ENCODE measurements at places on chromosomes 2 and 18. TPM values are rescaled to one million over a fixed set of nuclear protein-coding genes. Genes with fewer than 3 reads are reported as not detected.

GRCh38 chr2:219551441-219552381 is 7.9 kb downstream of the TMEM198 start:
- peak; percentile 38 for DNase-seq

DNA sequence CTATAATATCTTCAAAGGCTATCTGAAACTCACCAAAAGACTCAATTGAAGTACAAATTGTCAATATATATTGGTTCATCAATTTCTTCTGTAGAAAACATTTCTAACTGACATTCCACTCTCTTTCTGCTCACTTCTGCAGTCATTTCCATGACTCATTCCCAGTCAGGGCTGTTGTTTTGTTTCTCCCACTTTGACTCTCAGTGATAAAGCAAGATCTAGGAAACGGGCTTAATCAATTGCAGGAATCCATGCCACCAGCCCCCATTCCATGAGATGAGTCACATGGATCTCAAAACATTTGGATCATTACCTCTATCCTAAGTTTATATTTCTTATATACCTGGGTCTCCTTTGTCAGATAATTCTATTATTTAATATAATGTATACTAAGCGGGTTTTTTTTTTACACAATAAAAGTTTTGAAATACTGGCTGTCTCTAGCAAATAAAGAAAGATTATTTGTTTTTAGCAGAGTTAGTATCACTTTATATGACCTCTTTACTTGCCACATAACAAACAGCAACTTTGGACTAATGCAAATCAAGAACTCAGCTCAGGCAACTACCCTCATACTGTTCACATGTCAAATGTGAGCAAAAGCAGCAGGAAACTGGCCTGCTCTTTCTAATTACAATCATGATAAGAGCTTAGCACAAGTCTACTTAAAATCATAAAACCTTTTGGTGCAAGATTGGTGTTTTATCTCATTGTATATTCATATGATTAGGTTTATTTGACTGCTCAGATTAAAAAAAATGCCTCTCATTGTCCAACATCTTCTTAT is 251.1 kb upstream of the PIK3C3 start:
- DNase-seq: no peak

DNA sequence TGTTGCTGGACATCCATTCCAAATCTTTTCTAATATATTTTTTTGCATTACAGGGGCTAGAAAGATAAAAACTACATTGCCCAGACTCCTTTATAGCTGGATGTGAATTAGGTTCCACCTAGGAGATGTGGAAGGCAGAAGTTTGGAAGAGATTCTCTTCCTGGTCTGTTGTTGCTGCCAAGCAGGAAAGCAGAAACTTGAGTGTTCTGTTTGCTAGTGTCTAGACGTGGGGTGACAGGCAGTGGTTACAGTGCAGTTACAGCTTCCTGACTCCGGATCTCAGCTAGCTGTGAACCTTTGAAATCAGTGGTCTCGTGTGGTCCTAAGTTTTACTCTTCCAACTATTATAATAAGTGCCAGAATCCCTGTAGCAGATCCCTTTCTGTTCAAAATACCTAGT is 46.2 kb downstream of the COL4A4 start:
- no peak for DNase-seq

- peak; percentile 49 for DNase-seq
Measured at GRCh38 chr2:54457323-54458023, 1.3 kb downstream of the SPTBN1 start.

- no peak for DNase-seq
Measured at GRCh38 chr18:37266290-37266689, 299.3 kb downstream of the CELF4 start.

DNA sequence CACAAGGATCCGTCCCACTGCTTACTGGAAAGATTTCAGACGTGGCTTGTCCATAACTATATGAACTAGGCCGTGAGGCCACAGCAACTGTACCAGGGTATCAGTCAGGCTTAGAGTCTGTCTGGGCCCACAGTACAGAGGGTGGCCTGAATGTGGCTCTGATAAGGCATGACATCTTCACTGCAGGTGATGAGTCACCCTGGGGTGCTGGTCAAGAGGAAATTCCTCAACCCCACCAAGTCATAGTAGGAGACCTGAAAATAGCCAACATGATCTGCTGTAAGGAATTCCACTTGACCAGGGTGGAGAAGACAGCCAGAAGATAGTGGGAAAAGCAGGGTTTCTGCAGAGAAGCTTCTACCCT is 107.7 kb downstream of the INHBB start:
- DNase-seq: no peak

DNA sequence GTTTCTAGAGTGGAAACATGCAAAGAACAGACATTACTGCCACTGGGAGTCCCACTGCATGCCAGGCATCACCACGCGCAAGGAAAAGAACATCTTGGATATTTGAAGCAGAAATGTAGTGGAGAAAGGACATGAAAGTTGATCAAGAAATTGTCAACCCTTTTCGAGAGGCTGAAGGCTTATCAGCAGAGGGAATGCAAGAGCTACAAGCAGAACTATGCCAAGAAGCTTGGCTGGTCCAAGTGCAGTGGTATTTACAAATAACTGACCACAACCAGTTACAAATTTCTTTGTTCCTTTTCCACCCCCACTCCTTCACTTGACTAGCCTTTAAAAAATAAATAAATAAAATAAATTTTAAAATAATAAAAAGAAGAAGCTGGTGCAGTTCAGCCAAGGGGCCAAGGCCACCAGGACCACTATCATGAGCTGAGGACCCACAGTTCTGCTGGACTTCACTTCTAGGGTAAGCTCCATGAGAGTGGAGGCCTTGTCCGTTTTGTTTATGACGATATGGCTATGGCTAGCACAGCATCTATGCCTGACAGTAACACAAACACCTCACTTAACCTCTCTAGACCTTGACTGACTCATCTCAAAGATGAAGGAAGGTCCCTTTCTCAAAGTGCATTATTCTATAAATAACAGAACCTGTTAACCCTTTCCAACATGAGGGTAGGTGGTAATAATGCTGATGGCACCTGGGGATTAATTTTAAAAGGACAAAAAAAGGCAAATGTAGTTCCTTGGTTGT is 20.9 kb downstream of the MARCHF4 start:
- no peak for DNase-seq

DNA sequence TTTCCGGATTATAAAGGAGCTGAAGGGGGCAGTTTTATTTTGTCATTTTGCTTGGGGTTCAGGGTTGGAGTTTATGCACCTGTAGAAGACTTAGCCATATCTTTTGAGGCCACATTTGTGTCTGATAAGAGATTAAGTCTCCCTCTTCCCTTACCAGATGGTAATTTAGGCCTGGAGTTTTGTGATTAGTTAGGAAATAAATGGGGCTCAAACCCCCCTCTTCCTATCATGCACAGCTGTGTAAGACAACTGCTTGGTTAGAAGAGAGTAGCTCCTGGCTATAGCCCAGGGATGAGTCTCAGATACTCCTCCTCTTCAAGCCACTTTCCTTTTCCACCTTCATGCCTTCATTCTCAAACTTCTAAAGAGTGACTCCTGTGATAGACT is 802 bp upstream of the SAP130 start:
- DNase-seq: no peak

DNA sequence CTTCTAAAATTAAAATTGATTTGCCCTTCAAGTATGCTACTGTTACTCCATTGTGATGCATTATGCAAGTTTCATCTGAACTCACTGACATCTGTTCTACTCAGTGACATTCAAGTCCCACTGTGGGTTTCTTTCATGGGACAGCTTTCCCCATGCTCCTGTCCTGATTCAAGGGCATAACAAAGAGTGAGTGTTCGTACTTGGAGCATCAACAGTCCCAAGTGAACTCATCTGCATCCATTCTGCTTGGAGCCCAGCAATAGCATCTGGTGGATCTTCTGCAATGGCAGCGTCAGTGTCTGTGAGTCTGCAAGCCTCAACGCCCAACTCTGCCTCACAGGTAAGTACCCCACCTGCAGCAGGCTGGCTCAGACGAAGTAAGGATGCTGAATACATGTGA is 27.5 kb downstream of the BUB1 start:
- DNase-seq: no peak

GRCh38 chr2:58645017-58645416 is 403.9 kb upstream of the FANCL start:
- DNase-seq: no peak

GRCh38 chr18:45939236-45939635 is 27.9 kb downstream of the EPG5 start:
- DNase-seq: no peak

DNA sequence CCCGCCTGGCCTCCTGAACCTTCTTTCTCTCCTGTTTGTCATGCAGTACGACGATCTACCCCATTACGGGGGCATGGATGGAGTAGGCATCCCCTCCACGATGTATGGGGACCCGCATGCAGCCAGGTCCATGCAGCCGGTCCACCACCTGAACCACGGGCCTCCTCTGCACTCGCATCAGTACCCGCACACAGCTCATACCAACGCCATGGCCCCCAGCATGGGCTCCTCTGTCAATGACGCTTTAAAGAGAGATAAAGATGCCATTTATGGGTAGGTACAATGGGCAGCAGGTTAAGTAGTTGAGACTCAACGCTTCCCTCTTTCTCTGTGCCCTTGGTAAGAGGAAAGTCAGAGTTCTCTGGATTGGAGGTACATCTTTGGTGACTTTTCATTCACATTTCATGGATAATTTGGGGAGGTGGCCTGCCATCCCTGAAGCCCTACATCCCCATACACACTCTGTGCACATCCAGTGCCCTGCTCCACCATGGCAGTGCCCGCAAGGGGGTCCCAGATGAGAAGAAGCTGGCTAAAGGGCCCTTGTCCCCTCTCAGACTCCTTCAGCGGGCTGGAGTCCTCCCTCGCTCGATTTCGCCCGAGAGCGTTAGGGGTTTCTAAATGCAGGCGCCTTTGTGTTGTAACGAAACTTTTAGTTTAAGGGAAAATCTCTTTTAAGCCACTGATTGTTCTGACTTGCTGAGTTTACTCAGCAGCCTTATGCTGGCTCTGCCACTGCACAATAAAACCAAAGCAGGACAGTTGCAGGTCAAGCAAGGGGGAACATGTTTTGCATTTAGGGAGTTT is 3.0 kb downstream of the MEIS1 start:
- no peak for DNase-seq

DNA sequence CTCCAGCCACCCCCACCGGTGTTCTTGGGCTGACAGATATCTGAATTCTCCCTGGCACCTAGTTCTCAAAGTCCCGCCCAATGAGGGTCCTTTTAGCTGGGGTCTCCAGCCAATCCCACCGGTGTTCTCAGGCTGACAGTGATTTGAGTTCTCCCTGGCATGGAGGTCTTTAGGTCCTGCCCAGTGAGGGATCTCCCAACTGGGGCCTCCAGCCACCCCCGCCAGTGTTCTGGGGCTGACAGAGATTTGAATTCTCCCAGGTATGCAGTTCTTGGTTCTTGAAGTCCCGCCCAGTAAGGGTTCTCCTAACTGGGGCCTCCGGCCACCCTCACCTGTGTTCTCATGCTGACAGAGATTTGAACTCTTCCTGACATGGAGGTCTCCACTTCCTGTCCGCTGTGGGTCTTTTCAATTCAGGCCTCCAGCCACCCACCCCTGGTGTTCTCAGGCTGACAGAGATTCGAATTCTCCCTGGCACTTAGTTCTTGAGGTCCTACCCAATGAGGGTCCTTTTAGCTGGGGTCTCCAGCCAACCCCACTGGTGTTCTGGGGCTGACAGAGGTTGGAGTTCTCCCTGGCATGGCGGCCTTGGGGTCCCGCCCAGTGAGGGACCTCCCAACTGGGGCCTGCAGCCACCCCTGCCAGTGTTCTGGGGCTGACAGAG is 154.6 kb downstream of the ANKRD36 start:
- DNase-seq: peak; percentile 46

GRCh38 chr18:41043876-41044275 is 911.2 kb upstream of the PIK3C3 start:
- DNase-seq: no peak

DNA sequence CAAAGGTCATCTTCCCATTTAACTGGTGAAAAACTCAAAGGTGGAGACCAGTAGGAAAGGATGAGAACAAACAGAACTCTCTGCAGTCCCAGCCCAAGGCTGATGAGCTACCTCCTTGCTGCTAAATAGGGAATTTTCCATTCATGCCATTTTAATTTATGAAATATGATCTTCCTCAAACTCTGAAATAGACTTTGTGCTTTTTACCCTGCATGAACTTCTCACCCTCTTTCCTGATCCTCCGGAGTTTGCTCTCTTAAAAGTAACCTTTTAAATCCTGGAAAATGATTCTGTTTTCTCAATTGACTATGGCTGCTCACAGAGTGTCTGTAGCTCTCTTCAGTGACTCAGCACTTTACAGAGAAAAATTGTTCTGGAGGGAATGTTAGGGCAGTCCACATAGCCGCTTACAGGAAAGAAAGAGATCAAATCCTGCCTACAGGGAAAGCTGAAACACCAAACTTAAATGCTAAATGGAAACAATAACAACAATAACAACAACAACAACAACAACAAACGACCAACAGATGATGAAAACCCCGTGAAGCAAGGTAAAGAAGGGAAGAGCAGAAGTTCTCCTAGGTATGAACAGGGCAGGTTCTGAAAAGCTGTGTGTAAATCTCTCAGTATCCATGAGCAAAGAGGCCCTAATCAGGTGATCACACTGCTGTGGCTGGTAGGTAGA is 79.8 kb upstream of the SESTD1 start:
- no peak for DNase-seq

- DNase-seq: no peak
Measured at GRCh38 chr2:7621018-7621814, 704.0 kb downstream of the RNF144A start.

DNA sequence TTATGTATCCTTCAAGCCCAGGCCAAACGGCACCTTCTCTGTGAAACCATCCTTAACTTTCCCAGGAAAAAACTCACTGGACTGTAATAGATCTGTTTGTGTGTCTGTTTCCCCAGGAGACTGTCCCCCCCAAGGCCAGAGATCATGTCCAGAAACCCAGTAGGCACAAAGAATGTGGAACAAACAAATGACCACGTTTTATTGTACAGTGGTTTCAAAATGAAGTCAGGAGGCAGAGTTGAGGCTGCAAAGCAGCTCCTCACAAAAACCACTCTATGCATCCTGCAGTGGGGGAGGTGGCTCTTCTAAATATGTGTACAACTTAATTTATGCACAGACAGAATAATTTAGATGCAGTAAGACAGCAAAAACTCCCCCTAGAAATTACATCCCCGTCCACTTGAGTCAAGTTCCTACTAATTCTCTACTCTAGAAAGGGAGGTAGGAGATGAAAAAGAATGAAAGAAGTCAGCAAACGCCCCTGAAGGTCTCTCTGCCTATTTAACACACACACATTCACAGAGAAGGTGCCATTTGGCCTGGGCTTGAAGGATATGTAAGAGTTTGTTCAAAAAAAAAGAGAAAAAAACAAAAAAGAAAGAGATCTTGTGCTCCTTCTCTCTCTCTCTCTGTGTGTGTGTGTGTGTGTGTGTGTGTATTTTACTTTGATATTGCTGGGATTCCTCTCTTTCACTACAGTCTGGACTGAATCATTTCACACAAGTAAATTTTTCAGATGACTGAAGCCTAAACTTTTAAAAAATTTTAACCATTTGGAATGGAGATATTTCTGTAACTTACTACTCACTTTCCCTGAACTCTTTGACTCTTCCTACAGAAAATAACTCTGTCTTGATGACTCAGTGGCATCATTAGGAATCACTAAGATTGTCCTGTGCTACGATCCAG is 19.5 kb downstream of the BCL2 start:
- DNase-seq: no peak

- no peak for DNase-seq
Measured at GRCh38 chr2:205130111-205130829, 552.0 kb upstream of the NRP2 start.

Gene CAPN13
- 9.3 TPM for total RNA-seq

Gene SLC8A1
- total RNA-seq: 242 TPM

Gene DTNB
- 112 TPM for total RNA-seq

Gene TTN
- 13.3 TPM for total RNA-seq

Gene EML6
- 40.3 TPM for total RNA-seq

Gene RBM45
- 16.1 TPM for total RNA-seq

Gene OSR1
- 4.5 TPM for total RNA-seq

Gene RND3
- total RNA-seq: 5.5 TPM
